Fibroblast of skin of left biceps (primary cell): ENCODE measurements at places on chromosomes 1 and 21.

GRCh38 chr1:212701910-212702309 lies 2.3 kb upstream of the BATF3 start:
- no peak for DNase-seq

DNA sequence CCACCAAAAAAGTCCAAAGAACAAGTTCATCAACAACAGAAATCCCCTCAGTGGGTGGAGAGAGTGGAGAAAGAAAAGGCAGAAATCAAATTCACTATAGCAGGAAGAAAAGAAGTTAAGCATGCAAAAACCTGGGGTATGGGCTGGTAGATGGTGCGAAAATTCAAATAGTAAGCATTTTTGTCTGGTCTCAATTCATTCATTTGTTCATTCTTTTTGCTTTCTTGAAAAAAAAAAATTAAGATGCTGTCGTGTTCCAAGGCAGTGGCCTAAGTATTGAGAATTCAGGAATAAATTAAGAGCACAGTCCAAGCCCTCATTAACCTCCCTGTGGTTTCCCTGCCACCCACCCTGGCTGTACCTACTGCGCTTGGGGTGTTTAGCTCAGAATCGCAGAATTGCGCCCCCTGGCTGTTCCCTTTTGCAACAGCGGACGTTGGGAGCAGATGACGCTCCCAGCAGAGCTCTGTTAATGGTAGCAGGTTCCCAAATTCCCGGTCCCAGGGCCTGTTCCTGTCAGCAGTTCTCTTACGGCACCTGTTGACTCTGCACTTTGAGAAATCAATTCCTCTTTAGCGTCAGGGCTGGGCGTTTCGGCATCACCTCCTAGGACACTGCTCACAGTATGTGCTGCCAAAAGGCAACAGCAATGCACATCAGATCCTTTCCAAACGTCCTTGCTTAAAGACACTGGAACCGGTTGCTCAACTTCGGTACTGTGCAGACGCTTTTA lies 34.0 kb upstream of the SSX2IP start:
- no peak for DNase-seq

DNA sequence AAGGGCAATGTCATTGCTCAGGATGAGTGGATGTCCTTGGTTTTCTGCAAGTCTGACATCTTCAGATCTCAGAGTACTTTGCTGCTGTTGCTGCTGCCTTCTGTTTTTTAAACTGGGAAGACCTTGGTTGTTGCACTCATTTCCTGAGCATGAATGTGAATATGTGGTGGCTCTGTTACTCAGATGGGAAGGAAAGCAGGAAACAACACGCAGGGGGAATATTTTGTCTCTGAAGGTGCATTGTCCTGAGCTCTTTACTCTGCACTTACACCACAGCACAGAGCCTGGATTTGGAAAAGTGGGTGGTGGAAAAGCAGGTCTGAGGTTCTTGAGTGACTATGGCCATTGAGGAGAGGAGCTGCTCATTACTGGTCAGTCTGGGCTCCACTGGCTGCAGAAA lies 36.3 kb downstream of the PTGFRN start:
- no peak for DNase-seq

- no peak for DNase-seq
These were observed 102.1 kb upstream of the MARK1 start for GRCh38 chr1:220425852-220426251.

DNA sequence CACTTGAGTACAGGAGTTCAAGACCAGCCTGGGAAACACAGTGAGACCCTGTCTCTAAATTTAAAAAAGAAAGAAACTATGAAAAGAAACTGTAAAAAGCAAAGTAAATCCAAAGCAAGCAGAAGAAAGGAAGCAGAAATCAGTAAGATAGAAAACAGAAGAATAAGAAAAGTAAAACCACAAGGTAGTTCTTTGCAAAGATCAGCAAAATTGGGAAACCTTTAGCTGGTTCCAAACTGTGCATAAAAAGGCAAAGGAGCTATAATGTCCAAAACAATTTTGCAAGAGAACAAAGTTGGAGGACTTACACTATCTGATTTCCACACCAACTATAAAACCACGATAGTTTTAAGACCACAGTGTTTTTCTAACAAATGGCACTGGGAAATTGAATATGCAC lies 218.8 kb downstream of the RPS6KC1 start:
- DNase-seq, result no peak

- no peak for DNase-seq
These were observed 9.9 kb upstream of the SPRR4 start for GRCh38 chr1:152960452-152961044.

- DNase-seq, result no peak
These were observed 26.9 kb downstream of the TOMM20 start for GRCh38 chr1:235101558-235102258.

DNA sequence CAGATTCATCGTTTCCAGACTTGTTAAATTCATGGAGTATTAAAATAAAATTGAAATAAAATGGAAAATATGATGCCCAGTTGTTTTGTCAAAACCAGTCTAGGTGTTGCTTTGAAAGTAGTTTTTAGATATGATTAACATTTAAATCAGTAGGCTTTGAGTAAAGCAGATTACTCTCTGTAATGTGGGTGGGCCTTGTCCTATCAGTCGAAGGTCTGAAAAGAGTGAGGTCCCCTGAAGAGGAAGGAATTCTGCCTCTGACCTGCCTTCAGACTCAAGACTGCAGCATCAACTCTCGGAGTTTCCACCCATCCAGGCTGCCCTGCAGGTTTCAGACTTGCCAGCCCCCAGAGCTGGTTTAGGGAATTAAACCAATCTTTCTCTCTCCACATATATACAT lies 36.2 kb downstream of the C21orf91 start:
- DNase-seq, result no peak

GRCh38 chr1:154971341-154971998 lies 923 bp upstream of the SHC1 start:
- DNase-seq, result no peak

DNA sequence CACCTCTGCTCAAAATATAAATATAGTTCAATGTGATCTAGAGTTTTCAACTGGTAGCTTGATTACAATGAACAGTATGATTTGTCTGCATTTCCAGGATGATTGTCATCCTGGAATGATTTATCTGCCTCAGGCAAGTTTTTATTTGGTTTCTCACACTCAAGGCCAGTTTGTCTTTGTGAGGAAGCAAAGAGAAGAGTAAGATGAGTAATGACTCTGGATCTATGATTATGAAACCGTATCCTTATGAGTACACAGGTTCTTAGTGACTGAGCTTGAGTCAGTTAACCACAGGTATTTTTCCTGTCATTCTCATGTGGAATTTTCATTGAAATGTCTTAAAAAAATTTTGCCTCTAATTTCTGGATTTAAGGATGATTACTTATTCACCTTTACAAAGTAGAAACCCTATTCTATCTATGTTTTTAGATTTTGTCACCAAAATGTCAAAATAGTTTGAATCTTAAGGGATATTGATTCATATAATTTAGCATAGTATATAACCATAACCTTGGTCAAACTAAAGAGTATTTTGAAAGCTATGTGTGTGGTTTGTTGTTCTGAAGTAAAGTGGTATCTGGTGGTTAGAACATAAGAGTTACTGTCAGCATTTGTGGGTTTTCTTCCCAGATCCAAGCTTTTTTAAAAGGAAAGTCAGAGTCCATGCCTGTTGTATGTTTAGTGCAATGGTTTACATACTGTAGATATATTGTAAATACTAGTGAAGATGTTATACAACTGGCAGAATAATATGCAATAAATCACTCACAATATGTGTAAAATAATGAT lies 145.0 kb downstream of the RASAL2 start:
- peak; percentile 96 for DNase-seq

- DNase-seq, result no peak
These were observed 29.4 kb downstream of the TMPRSS2 start for GRCh38 chr21:41478319-41479177.

- no peak for DNase-seq
These were observed 39.3 kb upstream of the RGS18 start for GRCh38 chr1:192118881-192119405.

GRCh38 chr1:43074244-43074643 lies 97.8 kb downstream of the EBNA1BP2 start:
- DNase-seq, result no peak

- peak; percentile 67 for DNase-seq
These were observed 37.4 kb downstream of the LRRC52 start for GRCh38 chr1:165580931-165581871.

DNA sequence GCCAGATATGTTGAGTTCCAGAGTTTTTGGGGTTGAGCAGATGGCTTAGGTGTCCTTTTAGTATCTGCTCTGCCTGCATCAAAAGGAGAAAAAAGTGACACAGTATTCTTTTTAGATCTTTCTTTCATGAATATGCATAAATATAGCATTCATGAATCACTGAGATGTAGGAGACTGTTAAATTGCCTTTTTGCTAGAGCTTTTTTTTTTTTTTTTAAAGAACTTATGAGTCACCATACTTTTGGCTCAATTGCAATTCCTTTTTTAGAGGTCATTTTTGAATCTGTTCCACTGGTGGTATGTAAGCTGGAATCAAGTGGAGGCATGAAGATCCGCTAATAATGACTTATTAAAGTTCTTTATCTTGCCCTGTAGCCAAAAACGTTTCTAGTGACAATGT lies 480.9 kb upstream of the ZRANB2 start:
- DNase-seq, result peak; percentile 44

DNA sequence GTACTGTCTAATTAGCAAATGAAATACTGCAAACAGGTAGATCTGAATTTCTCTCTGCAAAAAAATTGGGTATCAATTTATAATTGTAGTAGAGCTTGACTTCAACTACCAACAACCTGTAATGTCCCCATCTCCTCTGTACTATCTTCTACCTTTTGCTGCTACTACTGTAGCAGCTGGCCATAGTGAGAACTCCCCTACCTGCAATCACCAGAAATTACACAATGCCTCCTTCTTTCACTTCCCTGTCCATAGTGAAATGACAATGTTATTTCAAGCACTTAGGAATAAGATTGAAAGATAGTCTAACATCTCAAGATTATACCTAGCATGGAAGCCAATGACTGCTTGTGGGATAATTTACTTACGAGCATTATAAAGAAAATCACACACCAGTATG lies 100.4 kb downstream of the ACBD6 start:
- no peak for DNase-seq

DNA sequence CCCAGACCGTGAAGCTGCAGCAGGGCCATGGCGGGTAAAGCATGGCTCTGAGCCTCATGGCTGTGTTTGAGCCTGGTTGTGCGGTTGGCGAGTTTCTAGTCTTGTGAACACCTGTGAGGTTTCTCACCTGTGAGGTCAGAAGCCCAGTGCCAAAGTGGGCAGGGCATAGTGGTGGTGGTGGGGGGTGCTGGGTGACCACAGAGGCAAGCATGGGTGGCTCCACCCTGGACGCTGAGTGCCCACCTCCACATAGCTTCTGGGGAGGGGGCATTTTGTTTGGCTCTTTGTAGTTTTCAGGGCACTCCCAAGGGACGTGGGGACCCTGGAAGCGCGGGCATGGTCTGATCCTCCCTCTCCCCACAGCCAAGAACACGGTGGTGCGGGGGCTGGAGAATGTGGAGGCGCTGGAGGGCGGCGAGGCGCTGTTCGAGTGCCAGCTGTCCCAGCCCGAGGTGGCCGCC lies 91.1 kb downstream of the TRIM11 start:
- DNase-seq, result no peak

GRCh38 chr21:42739061-42739931 lies 85.9 kb downstream of the PDE9A start:
- no peak for DNase-seq

GRCh38 chr1:183911285-183911684 lies 106.4 kb downstream of the RGL1 start:
- DNase-seq, result no peak
